ENCODE measurements at places on chromosomes 16 and 17.

GRCh38 chr16:82024883-82025282 is 10.2 kb upstream of the HSD17B2 start:
- DNase-seq, result no peak

DNA sequence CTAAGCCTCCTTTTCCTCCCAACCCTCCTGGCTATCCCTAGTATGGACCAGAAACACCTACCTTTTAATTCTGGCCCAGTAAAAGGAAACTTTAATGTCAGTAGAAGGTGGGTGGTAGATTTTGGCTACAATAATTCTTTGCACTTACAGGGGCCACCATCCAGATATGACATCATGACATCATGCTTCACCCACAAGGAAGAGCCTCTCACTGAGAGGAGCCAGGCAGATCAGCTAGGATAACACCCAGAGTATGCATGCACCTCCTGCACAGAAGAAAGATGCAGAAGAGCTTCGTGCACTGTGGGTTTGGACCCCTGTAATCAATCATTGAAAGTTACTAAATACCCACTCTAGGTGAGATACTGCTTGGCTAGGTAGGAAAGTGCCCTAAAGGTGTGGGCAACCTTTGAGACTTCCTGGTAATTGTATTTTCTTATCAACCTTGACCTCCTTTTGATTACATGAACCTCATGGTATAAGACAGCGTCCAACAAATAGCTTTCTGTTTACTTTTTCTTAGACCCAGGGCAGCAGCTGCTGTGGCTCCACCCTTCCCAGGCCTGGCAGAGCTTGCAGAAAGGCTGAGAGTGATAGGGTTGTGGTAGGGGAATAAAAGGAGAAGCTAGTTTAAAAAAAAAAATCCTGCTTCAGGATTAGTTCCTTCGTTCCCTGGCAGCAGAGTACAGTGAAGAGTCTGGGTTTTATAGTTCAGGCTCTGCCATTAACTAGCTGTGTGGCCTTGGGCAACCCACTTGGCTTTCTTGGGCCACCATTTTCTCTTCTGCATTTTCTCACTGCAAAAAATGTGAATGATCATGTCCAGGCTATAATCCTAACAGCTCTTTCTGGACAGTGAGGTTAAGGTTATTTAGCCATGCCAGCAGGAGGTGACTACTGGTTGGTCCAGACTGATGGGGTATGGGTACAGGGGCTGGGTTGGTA is 6.2 kb downstream of the MAP3K14 start:
- DNase-seq, result no peak

- no peak for DNase-seq
Measured at GRCh38 chr16:6964679-6965078, 368.0 kb upstream of the RBFOX1 start.

DNA sequence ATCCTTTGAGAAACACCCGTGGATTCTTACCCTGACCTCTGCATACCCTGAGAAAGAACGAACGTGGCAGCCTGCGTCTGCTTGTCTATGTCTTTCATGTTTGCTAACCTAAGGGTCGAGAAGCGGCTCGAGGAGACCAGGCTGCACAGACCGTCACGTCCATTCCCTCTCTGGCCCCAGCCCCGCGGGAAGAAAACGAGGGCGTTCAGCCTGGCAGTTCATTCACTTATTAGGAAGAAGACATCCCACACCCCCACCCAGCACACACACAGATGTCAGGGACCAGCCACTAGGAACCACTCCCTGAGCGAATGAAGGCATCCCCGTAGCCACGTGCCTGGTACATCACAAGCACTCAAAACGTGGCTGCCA is 655 bp upstream of the MTHFSD start:
- no peak for DNase-seq

GRCh38 chr17:36942019-36942599 is 4.8 kb downstream of the LHX1 start:
- no peak for DNase-seq

GRCh38 chr16:10579965-10580882 is at the start of gene EMP2:
TSS of gene EMP2 (minus strand) at chr16:10580598. CDS start at chr16:10547617, 32,981 bp downstream.
- no peak for DNase-seq

DNA sequence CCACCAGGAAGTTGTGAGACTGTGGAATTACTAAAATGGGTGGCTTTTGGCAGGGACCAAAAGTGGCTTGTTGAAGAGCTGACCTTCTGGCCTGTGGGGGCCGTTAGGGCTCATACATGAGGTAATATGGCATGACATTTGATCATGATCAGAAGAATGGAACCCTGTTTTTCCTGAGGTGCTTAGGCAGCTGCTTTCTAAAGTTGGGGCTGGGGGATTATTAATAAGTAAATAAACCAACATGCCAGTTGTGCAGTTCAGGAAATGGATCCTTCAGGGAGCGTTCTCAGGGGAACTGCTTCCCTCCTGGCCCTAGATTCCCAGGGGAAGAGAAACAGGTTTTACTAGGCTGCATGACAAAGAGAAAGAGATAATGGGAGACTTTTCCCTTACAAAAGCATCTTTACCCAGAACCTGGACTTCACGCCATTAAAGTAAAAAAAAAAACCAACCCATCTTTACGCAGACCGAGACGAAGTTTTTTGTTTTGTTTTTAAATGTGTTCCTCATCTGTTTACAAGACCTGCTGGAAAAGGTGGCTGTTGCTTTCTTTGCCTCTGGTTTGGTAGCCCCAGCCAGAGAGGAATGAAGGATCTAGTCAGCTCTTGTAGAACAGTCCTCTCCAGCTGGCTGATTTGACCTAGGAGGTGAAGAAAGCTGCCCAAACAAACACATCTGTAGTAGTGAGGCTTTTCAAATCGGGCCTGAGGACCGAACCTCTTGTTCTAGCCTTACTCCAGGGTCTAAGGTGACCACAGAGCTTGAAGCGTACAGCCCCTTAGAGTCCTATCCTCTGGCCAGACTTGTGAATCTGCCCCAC is 22.7 kb downstream of the YPEL2 start:
- no peak for DNase-seq

All from CMK (cell line).